ENCODE measurements at places on chromosomes 3 and 15. TPM values are rescaled to one million over a fixed set of nuclear protein-coding genes. Genes with fewer than 3 reads are reported as not detected.

The CLDN18 gene
- total RNA-seq: not detected

The SI gene
- total RNA-seq: 56.4 TPM

The ZNF662 gene
- 7.7 TPM for total RNA-seq

The KIF15 gene
- 2.6 TPM for total RNA-seq

The FOXB1 gene
- total RNA-seq: not detected

The ZNF445 gene
- total RNA-seq: 14.7 TPM

The GOLGA8S gene
- 0.17 TPM for total RNA-seq

The ULK4 gene
- total RNA-seq: 5.7 TPM

The ASB7 gene
- total RNA-seq: 26.8 TPM

The NAALADL2 gene
- total RNA-seq: 20.7 TPM

The TAGLN3 gene
- 0.37 TPM for total RNA-seq

The TMEM158 gene
- 2.2 TPM for total RNA-seq

The NPAP1 gene
- not detected for total RNA-seq

The ALAS1 gene
- total RNA-seq: 150 TPM

The C3orf85 gene
- 14.3 TPM for total RNA-seq

The ITIH1 gene
- total RNA-seq: not detected

The SPINK8 gene
- total RNA-seq: not detected

The SLC15A2 gene
- total RNA-seq: 3.1 TPM

The TGM5 gene
- not detected for total RNA-seq

The NBEAL2 gene
- 51.4 TPM for total RNA-seq

The FBN1 gene
- 16.8 TPM for total RNA-seq

The AP3B2 gene
- total RNA-seq: 1.9 TPM

The RNF168 gene
- 22.1 TPM for total RNA-seq

The CAPN3 gene
- total RNA-seq: 13.8 TPM

The GOLGA8Q gene
- not detected for total RNA-seq

The ST3GAL6 gene
- 1.7 TPM for total RNA-seq
